Right renal pelvis (tissue), 4 donors: ENCODE measurements at places on chromosomes 7 and 10.

GRCh38 chr10:125060826-125061556, 99.4 kb downstream of the CTBP2 start:
- no peak for DNase-seq

GRCh38 chr7:128849804-128850490, 12.7 kb upstream of the ATP6V1F start:
- DNase-seq = no peak

DNA sequence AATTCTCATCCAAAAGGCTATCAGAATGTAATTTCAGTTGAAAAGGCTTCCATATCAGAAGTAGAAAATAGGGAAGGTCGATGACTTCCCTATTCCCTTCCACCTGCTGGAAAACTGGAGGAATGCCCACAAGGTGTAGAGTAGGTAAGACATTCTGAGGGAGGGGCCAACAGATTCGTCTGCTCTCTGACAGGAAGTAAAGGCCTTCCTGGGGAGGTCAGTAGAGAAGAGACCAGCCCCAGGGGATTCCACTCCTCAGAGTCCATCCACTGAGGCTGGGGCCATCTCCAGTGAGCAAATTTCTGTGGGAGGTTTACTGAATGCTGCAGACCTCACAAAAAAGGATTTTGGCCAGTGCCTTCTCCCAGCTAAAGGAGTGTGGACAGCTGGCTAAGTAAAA, 19.5 kb downstream of the NPSR1 start:
- DNase-seq = no peak

DNA sequence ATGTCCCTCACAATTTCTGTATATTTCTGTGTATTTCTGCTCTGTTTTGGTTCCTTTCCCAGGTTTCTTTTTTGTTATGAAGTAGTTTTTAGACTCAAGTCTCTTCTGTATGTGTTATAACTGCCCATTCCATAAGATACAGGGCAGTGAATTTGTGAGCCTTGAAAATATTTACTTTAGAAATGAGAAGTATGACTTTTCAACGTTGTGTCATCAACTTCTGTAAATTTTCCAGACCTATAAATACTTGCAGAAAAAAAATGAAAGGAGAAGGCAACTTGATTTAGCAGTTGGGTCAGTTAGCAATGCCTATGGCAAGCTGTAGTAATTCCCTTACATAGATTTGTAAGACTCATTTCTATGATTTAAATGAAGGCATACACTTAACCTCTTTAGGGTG, 11.5 kb downstream of the EGFR start:
- no peak for DNase-seq

- no peak for DNase-seq
These were observed 63.4 kb upstream of the C1QL3 start for GRCh38 chr10:16585103-16585502.

- no peak for DNase-seq
These were observed 52.2 kb upstream of the SHH start for GRCh38 chr7:155864271-155864985.
